ENCODE measurements at places on chromosomes 5 and 9.

DNA sequence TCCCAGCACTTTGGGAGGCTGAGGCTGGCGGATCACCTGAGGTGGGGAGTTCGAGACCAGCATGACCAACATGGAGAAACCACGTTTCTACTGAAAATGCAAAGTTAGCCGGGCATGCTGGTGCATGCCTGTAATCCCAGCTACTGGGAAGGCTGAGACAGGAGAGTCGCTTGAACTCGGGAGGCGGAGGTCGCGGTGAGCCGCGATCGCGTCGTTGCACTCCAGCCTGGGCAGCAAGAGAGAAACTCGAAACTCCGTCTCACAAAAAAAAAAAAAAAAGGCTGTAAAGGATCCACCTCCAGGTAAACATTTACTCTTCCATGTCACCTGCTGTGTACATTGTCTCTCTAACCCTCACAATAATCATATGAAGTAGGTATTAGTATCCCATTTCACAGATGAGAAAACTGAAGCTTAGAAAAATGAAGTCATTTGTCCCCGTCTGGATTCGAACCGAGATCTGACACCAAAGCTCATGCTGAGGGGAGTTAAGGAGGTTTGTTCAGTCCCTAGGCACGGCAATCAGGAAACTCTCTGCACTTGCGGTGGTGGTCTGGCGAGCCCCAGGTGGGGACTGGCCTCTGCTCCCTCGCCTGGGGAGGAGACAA lies 494 bp upstream of the DOCK2 start:
- DNase-seq: no peak

DNA sequence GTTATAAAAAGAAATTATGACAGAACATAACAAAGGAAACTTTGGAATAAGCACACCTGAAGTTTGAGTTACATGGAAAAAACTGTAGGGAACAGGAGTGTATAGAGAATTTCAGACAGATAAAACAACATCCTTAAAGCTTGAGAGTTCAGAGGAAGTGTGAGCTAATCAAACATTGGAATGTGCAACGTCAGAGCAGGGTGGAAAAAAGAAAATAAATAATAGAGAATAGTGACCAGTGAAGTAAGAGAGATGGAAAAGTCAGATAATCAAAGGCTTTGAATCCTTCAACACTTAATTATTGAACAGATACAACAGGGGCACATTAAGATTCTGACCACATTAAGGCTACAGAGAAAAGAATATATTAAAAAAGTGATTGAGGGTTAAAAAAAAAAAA lies 128.5 kb upstream of the CDH10 start:
- DNase-seq: peak; percentile 62

DNA sequence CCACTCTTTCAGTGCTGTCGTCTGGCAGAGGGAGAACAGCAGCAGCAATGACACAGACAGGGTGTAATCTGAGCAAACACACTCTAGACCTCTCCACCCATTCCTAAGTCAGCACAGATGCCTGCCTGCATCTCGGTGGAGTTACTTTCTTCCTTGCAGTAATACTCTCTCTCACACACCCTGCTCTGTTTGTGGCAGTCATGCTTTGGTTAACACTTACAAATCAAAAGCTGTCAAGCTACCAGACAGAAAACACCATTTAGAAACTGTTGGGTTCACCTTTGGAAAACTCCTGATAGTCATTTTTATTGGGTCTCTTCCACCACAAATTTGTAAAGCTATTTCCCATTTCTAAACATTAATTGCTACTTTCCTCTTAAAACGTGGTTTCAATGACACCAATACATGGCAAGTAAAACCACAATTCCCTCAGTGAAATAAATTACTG lies 27.3 kb downstream of the LHFPL2 start:
- peak; percentile 58 for DNase-seq

GRCh38 chr9:93667627-93668026 lies 91.2 kb downstream of the PHF2 start:
- DNase-seq: no peak

DNA sequence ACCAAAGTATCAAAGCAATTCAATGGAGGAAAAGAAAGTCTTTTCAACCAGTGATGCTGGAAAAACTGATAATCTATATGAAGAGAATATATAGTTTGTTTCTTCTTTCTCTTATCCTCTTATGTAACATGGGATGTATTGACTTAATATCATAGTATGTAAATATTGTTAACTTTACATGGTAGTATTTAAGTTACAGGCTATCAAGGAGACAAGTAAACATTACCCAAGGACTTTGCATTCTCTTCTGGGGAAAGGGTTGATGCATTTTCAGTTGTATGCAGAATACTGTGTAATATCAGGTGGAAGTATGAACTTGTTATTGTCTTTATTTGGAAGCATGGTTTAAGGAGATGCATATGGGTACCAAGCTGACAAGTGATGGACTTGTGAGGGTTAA lies 9.1 kb upstream of the ARHGEF37 start:
- DNase-seq: no peak

- DNase-seq: no peak
Observed at GRCh38 chr9:16031486-16031885, 478.6 kb downstream of the CCDC171 start.

DNA sequence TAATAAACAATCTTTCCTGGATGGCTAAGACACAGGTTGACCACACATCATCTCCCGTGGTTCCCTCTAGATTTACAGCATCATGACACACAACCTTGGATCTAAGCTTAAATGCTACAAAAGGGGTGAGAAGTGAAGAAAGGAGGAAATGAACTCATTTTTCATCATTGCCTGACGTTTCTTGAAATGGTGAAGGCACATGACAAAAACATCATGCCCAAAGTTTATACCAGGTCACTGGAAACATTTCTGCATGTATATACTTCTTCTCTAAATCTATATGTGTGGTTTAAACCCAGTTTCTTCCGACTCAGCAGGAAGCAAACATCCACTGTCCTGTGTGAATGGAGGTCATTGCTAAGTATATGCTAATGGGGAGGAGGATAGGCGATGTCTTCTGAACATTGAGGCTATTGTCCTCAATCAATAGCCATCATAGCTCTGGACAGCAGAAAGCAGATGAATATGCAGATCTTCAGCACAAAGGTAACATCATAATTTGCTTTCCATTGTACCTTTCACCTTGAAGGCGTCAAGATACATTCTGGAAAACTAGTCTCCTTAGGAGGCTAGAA lies 137.4 kb downstream of the MED27 start:
- peak; percentile 11 for DNase-seq

DNA sequence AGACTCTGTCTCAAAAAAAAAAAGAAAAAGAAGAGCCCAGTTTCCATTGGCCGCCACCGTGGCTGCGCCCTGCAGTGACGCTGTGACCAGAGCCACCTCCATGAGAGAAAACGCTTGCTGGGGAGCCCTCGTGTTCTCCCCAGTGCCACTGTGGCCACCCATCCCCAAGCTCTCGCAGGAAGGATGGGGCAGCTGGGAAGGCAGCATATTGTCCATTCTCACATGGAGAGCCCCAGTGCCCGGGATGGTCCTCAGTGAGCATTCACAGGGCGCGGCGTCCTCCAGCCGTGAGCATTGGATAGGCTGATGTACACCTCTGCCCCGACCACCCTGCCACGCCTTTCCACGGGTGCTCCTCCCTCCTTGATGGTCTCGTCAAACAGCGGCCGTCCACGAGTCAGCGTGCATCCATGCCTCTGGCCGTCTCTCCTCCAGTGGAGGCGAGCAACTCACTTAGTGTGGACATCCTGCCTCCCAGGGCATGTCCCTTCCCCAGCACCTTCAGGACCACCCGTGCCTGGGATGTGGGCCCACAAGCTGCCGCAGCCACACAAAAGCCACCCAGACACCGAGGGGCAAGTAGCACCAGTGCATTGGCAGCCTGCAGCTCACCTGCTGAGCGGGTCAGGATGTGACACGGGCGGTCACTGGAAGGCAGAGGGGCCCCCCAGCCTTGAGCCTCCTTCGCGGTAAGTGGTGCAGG lies 23.4 kb upstream of the SLC6A19 start:
- DNase-seq: no peak

- no peak for DNase-seq
Observed at GRCh38 chr5:56142614-56143372, 90.3 kb downstream of the ANKRD55 start.

DNA sequence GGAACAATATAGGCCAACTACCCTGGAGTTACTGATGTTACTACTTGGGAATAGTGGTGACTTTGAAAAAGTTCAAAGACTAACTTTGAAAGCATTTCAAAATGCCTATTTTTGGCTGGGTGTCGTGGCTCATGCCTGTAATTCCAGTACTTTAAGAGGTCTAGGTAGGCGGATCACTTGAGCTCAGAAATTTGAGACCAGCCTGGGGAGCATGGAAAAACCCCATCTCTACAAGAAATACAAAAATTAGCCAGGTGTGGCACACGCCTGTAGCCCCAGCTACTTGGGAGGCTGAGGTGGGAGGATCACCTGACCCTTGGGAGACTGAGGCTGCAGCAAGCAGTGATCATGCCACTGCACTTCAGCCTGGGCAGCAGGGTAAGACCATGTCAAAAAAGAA lies 105.3 kb downstream of the ARRDC3 start:
- DNase-seq: no peak

DNA sequence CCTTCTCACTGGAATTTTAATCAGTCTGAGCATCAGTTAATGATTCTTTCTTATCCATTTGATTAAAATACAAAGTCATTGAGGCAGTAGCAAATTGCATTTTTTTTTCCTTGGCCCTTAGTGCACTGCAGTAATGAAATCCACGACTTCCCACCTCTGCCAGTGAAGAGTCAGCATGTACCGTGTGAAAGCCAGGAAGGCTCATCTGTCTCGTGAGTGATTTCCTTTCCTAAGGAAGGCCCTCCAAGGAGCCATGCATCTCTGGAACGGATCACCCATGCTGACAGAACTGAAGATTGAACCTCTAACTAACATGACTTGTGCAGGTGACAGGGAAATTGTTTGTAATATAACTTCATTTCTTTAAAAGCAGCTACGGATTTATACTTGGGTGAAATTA lies 51.6 kb downstream of the MED10 start:
- no peak for DNase-seq

- no peak for DNase-seq
Observed at GRCh38 chr5:34501840-34502239, 154.3 kb upstream of the RAI14 start.

DNA sequence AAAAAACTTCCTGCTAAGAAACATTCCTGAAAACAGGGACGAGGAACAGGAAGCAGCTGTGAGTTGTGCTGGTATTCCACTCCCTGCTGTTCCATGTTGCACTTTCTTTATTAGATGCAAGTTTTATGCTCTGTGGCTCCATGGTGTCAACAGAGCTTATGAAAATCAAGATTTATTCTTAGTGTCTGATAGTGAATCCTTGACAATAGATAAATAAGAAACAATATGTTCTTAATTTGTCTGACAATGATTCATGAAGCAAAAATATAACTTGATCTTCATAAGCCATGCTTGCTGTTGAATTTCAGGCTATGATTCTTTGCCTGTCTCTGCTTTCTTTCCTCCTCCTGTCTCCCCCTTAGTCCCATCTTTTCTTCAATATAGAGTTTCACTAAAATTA lies 119.6 kb downstream of the DROSHA start:
- DNase-seq: peak; percentile 27

DNA sequence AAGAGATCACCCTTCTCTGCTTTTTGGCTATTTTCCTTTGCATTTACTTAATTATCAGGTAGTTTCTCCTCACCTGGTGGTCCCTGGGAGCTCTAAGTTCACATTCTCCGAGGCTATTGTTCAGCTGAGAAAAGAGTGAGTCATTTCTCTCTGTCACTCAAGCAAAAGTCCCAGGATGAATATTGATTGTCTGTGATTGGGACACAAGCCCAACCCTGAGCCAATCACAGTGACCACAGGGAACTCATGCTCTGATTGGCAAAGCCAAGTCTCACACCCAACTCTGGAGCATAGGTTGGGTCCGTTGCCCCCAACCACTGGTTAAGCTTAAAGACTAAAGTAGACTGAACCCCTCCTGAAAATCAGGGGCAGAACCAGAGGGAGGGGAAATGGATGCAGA lies 27.8 kb upstream of the FAT2 start:
- DNase-seq: no peak

GRCh38 chr5:177035976-177036375 lies 13.5 kb downstream of the ZNF346 start:
- DNase-seq: peak; percentile 36

- DNase-seq: no peak
Observed at GRCh38 chr9:74921737-74922136, 31.0 kb downstream of the C9orf40 start.

- no peak for DNase-seq
Observed at GRCh38 chr9:68685770-68686169, 19.3 kb upstream of the PIP5K1B start.

- peak; percentile 73 for DNase-seq
Observed at GRCh38 chr9:14313378-14313940, 482 bp downstream of the NFIB start.

DNA sequence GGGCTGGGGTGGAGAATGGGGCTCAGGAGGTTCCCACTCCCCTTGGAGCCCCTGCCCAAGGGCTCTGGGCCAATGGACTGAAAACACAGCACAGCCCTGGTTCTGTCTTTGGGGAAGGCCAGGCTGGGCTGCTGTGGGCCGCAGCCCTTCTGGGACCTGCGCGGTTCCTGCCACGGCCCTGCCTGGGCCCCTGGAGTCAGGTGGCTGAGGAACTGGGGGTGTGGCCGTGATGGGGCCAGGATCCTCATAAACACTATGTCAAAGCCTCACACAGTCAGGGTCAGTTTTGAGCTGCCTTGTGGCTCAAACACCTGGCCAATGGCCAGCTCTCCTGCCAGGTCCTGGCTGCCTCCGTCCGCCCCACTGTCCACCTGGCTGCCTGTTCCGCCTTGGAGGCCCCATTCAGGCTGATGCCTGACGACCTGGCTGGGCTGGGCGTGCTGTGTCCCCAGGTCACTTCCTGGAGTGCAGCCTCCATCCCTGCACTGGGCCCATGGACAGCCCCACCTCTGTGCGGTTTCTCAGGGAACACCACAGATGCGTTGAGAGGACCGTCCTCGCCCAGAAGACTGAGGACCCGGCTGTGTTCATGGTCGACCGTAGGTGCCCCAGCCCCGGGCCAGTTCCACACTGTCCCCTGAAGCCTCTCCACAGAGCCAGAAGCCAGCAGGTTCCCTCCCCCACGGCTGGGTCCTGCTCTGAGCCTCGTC lies 27.5 kb downstream of the PAEP start:
- DNase-seq: no peak

- no peak for DNase-seq
Observed at GRCh38 chr9:120737416-120738165, 23.3 kb upstream of the MEGF9 start.

DNA sequence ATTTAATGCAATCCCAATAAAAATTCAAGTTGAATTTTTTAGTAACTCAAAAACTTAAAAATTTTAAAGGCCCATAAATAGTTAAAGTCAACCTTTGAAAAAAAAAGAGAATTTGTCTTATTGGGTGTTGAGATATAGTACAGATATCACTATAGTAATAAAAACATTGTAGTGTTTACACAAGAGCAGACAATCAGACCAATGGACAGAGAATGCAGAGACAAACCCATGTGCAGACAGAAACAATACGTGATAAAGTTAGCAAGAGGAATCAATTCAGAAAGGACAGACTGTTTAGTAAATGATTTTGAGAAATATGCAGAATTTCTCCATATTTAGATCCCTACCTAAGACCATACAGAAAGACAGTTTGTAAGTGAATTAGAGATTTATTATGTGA lies 33.9 kb downstream of the GOLGA1 start:
- DNase-seq: no peak

All from iris pigment epithelial cell (primary cell).